ENCODE measurements at places on chromosomes 5 and 9. TPM values are rescaled to one million over a fixed set of nuclear protein-coding genes. Genes with fewer than 3 reads are reported as not detected.

C1QTNF2 gene
- total RNA-seq = not detected

AGXT2 gene
- total RNA-seq = not detected

GPX8 gene
- 29.6 TPM for total RNA-seq

LCN15 gene
- not detected for total RNA-seq

LCNL1 gene
- total RNA-seq = not detected

DNA sequence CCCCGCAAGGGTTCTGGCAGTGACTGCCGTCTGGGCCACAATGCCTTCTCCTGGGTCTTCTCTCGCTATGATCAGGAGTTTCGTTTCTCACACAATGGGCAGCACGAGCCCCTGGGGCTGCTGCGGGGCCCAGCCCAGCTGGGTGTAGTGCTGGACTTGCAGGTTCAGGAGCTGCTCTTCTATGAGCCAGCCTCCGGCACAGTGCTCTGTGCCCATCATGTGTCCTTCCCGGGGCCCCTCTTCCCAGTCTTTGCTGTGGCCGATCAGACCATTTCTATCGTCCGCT, 7.0 kb downstream of the HDHD3 start:
- DNase-seq = no peak

DNA sequence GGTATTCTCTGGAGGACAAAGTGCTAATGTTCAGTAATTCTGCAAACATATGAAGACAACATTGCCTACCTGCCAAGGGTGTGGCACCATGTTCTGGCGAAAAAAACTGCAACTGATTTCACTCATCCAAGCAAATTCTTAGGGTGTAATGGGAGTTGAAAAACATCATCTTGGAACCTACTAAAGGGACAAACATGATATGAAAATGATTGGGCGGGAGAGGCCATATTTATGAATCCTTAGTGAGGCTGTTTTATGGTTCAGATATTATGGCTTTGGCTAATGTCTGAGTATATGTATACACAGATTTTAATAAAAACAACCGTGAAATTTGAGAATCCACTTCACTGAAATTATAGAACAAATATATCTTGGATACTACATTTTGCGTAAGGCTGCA, 225.7 kb downstream of the ARL15 start:
- DNase-seq = no peak

DNA sequence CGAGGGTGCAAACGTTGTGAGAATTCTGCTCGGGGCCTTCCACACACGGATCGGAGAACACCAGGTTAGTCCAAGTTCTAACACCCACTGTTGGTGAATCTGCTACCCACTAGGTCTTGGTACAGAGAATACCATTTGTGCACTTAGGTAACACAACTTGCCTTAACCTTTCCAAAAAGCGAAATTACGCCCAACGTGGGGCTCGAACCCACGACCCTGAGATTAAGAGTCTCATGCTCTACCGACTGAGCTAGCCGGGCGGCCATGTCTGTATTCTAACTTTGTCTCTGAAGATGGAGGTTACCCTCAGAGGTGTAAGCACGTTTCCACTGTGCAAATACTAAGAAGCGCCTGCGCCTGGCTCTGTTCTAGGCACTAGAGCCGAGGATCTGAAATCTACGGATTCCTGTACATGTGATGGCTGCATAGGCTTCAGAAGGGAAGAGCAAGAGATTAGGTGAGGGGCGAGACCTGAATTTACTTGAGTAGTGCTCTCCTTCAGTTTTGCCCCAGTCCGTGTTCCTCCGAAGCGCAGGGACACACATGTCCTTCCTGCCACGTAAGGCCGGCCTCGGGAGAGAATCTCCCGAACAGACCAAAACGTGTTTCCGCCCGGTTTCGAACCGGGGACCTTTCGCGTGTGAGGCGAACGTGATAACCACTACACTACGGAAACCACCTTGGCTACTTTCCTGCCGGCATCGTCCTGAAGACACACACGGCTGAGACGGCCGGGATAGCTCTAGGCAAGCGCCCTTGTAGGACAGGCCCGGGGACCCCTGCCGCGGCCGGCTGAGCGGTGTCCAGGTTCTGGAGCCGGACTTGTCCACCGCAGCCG, 1.1 kb upstream of the TRIM41 start:
- peak; percentile 98 for DNase-seq

DNA sequence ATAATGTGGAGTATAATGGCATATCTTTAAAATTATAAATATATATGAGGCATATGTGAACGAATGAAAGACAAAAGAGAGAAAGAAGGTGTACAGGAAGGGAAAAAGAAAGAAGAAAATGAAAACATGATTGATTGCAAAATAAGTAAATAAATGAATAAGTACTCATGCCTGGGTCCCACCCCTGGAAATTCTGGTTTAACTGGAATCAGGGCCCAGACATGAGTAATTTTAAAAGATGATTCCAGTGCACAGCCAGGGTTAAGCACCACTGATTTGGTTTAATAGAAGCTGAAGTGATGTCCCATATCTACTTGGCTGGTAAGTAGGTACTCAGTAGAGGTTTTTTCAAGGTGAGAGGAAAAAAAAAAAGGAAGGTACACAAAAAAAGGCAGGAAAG, 34.0 kb upstream of the HOMER1 start:
- no peak for DNase-seq

DNA sequence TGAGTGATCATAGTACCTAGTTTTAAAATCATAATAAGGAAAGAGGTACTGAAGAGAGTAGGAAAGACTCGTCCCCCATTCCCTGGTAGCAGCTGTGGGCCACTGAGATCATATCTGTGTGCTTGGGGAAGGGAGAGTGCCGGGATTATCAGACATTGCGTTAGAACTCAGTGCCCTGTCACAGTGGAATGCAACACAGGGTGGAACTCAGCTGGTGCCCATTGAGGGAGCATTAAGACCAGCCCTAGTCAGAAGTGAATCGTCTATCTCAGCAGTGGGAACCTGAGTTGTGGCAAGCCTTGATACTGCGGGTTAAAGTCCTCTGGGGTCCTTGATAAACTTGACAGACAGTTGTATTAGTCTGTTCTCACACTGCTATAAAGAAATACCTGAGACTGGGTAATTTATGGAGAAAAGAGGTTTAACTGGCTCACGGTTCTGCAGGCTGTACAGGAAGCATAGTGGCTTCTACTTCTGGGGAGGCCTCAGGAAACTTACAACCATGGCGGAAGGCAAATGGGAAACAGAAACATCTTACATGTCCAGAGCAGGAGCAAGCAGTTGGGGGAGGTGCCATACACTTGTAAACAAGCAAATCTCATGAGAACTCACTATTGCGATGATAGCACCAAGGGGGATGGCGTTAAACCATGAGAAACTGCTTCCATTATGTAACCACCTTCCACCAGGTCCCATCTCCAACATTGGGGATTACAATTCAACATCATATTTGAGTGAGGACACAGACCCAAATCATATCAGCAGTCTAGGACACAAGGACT, 33.1 kb downstream of the NDUFAF2 start:
- no peak for DNase-seq

- DNase-seq = no peak
Measured at GRCh38 chr5:81778642-81779041, 27.7 kb upstream of the SSBP2 start.

- peak; percentile 67 for DNase-seq
Measured at GRCh38 chr5:173781816-173782670, 106.1 kb upstream of the CPEB4 start.

- DNase-seq = no peak
Measured at GRCh38 chr9:75612754-75613153, 277.7 kb upstream of the PCSK5 start.

DNA sequence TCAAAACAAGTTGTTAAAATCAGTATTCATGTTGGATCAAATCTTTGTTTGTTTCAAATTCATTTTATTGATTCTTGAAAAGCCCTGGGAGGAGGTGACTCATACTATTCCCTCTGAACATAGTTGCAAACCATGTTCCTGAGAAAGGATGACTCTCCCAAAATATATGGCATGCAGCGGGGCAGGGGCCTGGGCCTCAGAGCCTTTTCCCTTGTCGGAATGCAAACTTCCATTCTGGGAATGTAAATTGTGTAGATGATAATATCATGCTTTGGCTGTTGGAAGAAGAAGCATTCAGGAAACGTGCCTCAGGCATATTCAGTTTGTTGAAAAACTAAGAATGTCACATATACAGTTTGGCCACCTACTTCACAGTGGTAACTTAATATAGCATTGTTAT, 242.0 kb downstream of the AUH start:
- DNase-seq = no peak

GRCh38 chr5:15254607-15255006, 245.4 kb upstream of the FBXL7 start:
- no peak for DNase-seq

NXNL2 gene
- total RNA-seq = 6.9 TPM

CNTFR gene
- not detected for total RNA-seq

GRCh38 chr9:123629531-123629930, 273.5 kb downstream of the CRB2 start:
- no peak for DNase-seq

PHYHD1 gene
- not detected for total RNA-seq

- DNase-seq = no peak
Measured at GRCh38 chr9:37820142-37820541, 19.5 kb downstream of the DCAF10 start.

DNA sequence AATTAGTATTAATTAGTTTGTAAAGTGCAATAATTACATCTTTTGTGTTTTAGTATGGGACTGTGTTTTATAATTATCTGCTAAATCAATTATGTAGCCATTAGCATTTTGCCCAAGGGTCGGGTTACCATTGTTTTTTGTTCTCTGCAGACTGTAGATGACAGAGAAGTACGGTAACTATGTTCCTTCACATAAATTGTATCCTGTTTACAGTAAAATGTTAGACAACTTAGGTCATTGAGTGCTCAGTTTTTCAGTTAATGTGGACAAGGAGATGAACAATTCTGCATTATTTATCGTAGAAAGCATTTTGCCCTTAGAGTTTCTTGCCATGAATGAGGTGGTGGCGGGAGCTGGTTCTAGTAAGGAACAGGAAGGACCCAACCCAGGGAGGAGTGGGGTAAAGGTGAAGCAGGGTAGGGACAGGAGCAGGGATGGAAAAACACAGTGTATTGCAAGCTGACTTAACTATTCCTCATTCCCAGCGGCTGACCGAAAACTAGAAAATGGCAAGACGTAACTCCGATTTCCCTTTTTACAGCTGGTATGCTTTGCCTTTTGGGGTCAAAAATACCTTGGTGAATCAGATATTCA, 243.7 kb upstream of the SLC24A2 start:
- DNase-seq = no peak

RLN2 gene
- total RNA-seq = not detected

SPTLC1 gene
- total RNA-seq = 53.2 TPM

DNA sequence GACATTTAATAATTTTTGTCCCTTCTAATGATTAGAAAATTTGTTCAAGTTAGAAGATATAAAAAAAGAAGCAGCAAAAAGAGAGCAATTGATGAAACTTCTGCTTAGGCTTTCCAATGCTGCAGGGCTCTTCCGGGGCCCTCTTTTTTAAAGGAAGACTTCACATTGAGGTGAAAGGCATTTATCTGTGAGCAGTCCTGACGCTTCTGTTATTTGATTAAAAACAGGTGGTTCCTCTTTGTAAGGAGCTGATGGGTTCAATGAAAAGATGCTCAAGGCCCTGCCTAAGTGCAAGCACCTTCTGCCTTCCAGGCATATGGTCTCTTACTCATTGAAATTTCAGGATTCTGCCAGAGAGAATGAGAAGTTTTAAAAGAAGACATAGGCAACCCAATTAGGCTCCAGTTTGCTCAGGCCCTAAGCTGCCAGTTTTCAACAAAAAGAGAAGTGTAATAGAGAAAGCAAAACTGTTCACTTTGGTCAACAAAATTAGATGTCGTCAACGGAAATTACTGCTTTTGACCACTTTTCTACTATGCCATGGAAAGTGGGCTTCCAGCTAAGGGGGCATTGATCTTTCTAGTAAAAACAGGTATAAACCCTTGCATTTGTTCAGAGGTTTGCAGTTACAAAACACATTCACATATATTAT, 100.2 kb downstream of the INSYN2B start:
- DNase-seq = no peak

DNA sequence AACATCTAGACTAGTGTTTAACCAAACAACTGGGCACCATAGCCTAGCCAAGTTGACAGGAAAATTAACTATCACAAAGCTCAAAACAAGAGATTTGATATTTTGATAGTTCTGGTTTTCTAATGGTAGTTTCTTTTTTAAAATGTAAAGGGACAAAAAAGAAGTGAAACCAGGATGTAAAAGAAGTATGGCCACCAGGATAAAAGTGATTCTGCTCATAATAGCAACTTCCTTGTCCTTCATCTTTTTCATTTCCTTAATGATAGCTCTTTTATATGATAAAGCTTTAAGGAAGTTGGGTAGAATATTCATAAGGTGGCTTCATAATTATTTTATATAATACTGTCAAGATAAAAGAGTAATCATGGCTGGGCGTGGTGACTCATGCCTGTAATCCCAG, 139.1 kb downstream of the BASP1 start:
- DNase-seq = no peak
